ENCODE measurements at places on chromosomes 12 and 14.

DNA sequence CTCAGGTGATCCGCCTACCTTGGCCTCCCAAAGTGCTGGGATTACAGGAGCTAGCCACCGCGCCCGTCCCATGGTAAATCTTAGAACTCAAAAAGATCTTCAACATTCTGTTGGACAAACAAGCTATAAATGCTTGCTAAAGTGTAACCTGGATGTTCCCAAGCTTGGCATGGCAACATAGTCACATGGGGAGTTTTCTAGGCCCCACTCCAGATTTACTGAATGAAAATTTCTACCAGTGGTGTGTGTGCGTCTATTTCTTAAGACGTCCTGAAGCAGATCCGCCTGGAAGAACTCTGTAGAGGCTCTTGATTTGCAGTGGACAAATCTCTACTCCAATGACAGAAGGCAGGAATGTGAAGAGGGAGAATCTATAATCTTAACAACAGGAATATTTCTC, 59.9 kb downstream of the ZFYVE21 start:
- no peak for DNase-seq

GRCh38 chr12:39736406-39736805, 116.8 kb upstream of the ABCD2 start:
- no peak for DNase-seq

- DNase-seq, result no peak
These were observed 111.1 kb downstream of the STAB2 start for GRCh38 chr12:103697971-103698751.

DNA sequence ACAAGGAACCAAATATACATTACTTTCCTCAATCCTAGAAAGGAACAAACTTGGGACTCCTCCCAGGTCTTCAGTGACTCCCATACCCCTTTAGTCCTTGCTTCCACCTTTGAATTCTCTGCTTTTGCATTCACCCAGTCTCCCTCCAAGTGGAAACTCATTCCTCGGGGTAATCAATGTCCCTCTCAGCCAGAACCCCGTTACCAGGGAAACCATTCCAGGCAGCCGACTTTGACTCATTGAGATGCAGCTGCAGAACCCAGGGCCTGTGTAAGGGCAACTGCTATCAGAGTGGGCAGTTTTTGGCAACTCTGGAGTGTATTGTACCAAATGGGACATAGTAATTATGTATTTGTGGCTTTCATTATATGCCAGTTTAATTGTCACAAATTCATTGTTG, 186.2 kb downstream of the NRXN3 start:
- DNase-seq, result no peak

DNA sequence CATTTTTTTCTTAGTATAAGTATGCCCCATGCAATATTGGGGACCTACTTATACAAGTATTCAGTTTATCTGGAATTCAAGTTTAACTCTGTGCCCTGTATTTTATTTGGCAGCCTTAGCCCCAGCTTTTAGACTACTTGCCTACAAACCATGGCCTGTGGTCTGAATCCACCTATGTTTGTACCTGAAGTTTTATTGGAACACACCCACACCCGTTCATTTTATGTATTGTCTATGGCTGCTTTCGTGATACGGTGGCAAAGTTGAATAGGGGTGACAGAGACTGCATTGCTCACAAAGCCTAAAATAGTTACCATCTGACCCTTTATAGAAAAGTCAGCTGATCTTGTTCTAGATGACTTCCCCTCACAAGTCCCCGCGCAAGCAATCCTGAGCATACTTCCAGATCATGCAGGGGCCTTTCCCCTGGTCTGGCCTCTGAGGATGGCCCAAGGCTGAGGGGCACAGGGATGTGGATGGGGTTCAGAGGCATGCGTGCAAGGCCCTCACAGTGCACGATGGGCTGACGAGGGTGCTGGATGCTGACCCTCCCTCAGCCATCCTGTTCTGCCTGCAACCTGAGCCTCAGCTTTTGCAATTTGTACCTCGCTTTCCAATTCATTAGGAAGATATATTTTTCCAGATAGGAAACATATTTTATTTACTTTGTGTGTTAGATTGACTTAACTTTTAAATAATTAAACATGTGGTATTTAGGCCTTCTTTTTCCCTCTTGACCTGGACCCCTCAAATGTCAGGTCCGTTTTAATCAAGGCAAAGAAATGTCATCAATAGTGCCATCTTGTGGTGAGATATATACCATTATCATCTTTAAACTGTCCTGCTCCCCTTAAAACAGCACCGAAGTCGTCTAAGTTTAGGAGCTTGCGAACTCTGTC, 527.3 kb upstream of the CCDC196 start:
- DNase-seq, result no peak

GRCh38 chr14:73741386-73741875, 27.2 kb upstream of the PNMA1 start:
- DNase-seq, result peak; percentile 64

DNA sequence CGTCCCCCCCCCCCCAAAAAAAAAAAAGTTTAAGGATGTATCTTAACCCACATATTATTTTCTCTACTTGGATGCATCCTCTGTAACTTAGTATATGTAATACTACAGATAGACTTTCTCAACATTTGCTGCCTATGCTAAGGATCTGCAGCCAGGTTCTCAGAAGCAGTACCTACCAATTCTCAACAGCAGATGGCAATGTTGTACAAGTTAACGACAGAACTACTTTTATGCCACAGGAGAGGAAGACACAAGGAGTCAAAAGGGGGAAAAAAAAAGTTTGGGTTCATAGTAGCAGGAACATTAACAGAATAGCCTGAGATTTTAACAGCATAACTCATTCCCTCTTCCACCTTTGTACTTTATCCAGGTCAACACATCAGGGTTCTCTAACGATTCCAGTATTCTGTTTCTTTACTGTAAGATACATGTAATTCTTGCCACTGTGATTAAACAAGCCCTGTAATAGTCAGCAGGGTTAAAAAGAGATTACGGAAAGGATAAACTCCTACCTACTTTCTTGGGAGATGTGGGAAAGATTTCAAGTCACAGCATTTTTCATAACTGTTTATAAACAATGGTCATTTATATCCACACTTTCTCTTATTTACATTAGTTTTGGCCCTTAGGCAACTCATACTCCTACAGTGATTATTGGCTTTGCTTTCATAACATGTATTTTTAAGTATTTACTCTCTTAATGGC, 5.7 kb upstream of the NEK9 start:
- no peak for DNase-seq

DNA sequence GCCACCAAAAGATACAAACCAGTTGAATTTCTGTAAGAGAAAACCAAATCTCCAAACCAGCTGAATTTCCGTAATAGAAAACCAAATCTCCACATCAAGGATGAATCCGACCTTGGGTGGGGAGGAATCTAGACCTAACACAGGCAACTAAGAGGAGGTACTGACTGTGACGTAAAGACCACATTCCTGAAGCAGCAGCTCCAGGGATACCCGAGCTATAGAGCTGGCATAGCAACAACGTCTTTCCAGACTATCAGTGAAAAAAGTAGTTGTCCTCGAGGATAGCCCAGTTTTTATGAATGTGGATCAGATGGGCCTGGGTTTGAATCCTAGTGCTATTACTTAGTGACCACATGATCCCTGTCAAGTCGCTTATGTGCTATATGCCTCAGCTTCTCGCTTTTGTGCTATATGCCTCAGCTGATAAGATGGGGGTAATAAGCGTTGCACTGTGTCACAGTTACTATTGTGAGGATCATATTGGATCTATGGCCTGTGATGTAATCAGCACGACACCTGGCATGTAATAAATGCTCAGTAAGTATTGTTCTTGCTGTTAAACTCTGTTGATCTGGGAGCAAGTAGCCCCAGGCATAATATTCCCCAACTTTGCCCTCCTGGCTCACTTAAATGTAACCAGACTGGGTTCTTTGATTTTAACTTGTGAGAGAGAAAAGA, 113.8 kb downstream of the EGLN3 start:
- DNase-seq, result no peak

- DNase-seq, result no peak
These were observed 93.4 kb upstream of the TMEM233 start for GRCh38 chr12:119500209-119500608.

DNA sequence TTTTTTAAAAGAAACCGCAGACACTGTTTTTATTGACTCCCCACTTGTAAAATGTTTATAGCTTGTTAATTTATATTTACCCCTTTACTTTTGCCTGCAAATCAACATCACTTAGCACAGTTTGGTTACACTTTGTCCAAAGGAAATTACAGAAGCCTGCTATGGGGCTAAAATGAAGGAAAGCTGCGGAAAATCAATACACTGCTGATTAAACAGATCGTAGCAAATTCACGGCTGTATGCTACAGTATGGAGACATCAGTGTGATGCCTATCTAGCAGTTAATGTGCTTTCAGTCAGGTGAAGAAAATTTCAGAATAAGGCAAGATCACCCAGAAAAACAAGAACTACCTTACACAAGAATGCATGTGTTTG, 110.0 kb downstream of the FOXG1 start:
- DNase-seq, result no peak

- DNase-seq, result no peak
These were observed 7.4 kb downstream of the MOK start for GRCh38 chr14:102297436-102298170.

- DNase-seq, result no peak
These were observed 20.8 kb downstream of the MLXIP start for GRCh38 chr12:122099280-122099749.

GRCh38 chr14:103619057-103619456, 10.0 kb upstream of the KLC1 start:
- no peak for DNase-seq

- no peak for DNase-seq
These were observed 129.1 kb downstream of the PTPRB start for GRCh38 chr12:70508178-70508577.

- DNase-seq, result no peak
These were observed 65.5 kb upstream of the BDKRB2 start for GRCh38 chr14:96139169-96139568.

GRCh38 chr12:52867642-52868041, 18.8 kb upstream of the KRT78 start:
- DNase-seq, result no peak

DNA sequence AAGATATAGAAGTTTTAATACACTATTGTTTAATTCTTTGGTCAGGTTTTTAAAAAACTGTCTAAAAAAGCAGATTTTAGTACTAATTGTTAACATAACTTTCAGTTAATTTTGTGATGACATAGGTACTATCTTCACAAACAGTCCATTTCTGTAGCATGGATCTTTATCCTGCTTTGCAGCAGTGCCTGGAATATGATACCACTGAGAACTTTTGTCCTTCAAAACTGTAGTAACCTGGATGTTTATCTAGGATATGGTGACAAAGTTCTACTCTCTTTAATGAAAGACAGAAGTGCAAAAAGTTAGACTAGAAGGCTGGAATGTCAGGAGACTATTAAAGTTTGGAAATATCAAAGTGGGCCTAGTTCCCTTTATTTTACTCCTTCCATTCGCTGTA, 159.9 kb downstream of the SYNE2 start:
- DNase-seq, result no peak

GRCh38 chr12:111455448-111456320, 50.0 kb downstream of the SH2B3 start:
- DNase-seq, result no peak

DNA sequence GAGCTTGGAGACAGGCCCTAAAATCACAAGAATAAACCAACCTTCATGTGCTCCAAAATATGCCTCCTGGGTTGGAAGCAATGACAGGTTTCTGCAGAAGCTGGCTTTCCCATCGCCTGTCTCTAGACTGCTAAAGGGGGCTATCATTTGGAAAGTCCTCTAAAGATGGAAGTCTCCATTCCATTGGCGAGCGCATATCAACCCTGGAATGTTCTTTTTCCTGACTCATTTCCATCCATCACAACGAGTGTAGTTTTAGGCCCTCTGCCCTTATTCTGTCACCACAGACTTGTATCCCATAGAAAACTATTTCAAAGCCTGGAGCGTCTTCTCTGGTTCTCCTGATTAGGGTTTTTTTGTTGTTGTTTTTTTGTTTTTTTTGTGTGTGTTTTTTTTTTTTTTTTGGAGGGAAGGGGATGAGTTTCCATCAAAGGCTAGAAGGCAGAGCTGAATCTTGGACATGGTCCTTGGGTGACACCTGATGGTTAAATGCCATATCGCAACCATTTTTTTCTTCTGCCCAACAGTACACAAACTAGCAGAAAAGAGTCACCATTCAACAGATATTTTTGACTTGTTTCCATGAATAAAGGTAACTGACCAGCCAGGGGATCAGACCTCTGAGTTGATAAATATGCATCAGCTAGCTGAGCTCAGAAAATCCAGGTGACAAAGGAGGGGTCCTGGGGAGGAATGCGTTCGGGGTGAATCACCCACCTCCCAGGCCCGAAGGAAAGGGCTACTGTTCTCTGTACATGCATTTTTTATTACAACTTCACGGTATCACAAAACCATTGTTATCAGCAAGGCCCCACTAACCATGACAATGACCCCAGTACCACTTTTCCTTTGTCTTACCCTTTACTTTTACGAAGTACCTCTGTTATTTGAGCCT, 40.5 kb downstream of the KCNA5 start:
- DNase-seq, result no peak

GRCh38 chr14:24206260-24207103, 986 bp downstream of the TSSK4 start:
- DNase-seq, result no peak

GRCh38 chr12:112239020-112239419, 113.7 kb downstream of the TRAFD1 start:
- DNase-seq, result no peak

DNA sequence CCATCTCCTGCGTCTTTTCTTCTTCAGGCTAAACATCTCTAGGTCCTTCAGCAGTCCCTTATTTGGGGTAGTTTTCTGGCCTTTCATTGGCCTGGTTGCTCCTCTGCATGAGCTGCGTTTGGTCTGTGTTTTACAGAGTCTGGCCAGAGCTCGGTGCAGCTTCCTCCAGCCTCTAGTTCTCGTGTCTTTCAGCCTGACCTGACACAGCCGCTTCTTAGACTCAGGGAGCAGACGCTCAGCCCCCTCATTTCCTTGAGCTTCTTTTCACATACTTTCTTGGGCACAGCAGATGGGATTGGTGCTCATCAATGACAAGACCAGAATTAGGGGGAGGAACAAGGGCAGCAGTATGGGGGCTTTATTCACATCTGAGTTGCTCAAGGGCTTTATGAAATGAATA, 13.6 kb upstream of the GSG1 start:
- DNase-seq, result no peak

DNA sequence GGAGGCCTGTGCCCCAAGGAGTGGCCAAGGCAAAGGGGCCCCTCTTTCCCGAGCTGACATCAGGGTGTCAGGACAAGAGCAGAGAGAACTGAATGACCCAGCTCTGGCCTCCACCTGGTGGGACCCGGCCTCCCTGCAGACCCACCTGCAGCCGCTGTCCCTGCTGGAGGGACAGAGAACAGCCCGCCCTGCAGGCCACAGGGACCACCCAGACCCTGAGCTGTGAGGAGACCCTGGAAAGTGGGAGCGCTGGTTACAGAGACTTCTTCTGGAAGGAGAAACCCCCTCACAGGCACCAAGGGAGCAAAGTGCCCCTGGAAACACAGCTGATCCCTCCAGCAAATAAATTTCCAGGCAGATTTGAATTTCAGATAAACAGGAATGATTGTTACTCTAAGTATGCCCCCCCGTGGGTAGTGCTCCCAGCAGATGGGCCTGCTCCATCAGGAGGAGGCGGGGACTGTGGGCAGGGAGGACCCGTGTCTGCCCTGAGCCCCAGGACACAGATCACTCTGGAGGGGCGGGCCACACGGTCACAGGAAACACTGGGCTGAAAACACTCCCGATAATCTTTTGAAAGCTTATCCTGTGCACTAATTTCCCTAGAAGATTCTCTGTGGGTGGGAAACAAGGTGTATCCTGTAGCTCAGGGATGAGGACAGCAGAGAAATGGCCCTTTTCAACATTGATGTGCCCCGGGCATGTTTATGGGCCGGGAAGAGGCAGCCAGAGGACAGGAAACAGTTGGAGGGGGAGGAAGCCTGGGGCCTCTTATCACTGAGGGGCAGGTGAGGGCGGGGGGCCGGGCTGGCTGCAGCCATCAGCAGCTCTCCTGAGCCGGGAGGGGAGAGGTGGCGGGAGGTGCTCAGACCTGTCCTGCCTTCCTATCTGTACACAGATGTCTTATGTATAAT, 276.0 kb downstream of the ADGRD1 start:
- no peak for DNase-seq

Data from effector memory CD4-positive, alpha-beta T cell (primary cell).